Kidney capillary endothelial cell (primary cell): ENCODE measurements at places on chromosomes 3 and 15.

GRCh38 chr3:180072786-180073185 is 36.0 kb upstream of the PEX5L start:
- DNase-seq = no peak

DNA sequence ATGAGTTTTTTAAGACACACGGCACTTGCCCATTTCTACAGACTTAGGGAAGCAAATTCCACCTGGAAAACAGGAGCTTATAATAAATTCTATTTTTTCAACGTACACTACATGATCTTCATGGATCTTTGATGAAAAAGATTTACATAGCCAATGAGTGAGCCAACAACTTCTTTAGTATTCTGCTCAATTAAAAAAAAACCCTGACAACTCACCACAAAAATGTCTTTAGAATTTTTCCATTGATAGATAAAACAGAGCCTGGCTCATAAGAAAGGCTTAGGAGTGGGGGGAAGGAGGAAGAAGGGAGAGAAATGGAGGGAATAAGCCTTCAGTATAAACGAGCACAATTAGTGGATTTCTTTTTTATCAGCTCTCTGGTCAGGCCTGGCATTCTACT is 126.7 kb downstream of the ATP10A start:
- DNase-seq = no peak

GRCh38 chr3:152608696-152609594 is 226.0 kb upstream of the P2RY1 start:
- DNase-seq = no peak

DNA sequence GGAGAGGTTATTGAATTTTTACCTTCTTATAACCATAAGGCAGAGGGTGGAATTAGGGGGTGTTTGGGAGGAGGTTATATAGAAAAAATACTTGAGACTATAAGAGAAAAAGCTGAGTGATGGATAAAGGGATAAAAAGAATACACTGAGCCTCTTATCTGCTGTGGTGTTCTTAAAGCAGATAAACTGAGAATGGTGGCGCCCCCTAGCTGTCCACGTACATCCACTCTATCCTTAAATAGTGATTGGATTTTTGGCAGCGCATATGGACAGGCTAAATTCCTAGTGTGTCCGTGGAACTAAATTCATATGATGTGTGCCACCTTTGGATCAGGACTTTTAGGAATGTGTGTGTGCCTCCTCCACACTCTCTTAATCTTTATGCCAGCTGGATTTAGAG is 121.1 kb downstream of the OXSM start:
- peak; percentile 3 for DNase-seq

- no peak for DNase-seq
Observed at GRCh38 chr15:78024883-78025282, 52.6 kb downstream of the TBC1D2B start.

DNA sequence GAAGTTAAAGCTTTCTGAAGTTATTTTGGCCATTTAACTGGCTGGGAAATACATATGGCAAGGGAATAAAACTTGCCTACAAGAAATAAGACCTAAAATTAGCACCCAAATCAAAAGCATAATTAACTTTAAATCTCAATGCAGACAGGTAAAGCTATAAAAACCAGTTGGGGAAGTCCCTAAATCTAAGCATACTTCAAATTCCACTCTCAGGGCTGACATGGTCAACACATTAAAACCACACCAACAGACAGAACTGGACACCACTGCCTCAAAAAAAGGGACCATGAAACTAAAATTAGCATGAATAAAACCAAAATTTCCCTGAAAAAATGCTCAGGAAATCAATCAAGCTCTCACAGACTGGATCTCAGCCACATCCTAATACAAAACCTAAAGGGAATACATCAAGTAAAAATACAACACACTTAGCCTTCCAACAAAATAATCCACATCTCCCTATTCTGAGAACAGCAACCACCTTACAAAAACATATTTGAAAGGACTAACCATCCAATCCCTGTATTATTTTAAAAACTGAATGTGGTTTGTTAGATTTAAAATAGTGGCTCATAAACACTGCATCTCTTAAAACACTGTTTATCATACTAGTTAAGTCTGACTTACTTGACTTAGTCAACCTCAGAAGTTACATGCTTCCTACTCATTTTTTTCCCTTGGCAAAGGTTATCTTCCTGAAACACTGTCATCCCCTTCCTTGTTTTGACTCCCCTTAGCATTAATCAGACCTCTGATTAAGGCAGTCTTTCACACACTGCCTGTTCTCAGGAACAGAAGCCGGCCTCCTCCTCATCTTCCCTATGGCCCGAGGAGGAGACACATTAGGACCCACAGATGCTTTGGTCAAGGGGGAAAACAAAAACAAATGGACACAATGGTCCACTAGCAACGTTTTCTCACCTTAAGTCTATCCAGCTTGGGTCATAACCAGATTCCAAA is 8.3 kb downstream of the TRA2B start:
- DNase-seq = no peak

- peak; percentile 67 for DNase-seq
Observed at GRCh38 chr3:72031581-72031980, 246.6 kb upstream of the PROK2 start.

DNA sequence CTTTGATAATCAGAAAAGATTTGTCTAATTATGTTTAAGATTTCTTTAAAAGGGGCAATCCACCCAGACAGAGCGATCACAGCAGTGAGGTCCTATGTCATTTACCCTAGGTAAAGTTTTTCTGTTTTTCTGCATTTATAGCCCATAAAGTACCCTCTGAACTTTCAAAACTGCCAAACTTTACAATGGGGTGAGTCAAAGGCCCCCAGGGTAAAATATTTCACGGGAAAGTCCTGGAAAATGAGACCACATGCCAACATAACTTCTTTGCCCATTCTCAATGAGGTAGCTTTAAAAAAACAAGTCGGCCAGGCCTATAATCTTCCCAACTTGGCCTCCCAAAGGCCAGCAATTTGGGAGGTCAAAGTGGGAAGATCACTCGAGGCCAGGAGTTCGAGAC is 53.0 kb downstream of the SUCLG2 start:
- no peak for DNase-seq

- DNase-seq = no peak
Observed at GRCh38 chr3:173825730-173826129, 428.2 kb downstream of the NLGN1 start.

DNA sequence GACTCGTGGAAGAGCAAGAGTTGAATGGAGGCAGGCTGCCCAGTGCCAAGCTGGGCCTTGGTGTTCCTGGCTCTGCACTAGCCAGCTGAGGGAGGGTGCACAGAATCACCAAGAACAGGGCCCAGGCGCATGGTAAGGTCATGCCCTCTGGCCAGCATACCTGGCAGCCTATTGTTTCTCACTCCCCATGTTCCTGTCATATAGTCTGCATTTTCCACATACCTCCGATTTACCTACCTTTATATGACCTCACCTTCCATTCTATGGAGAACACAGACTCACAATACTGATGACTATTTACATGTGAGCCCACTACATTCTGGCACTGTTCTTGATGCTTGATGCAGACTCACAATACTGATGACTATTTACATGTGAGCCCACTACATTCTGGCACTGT is 5.4 kb downstream of the CLEC3B start:
- DNase-seq = no peak

GRCh38 chr15:51267703-51268083 is 70.7 kb downstream of the CYP19A1 start:
- DNase-seq = no peak

GRCh38 chr3:150218236-150218635 is 189.9 kb upstream of the TSC22D2 start:
- no peak for DNase-seq
